A549 treated with Mapracorat at 1 μM for 4 hours (cell line): ENCODE measurements at places on chromosomes 1 and 21. TPM values are rescaled to one million over a fixed set of nuclear protein-coding genes. Genes with fewer than 3 reads are reported as not detected.

ARHGAP30 gene
- 0.06 to 0.14 TPM (median 0.07 TPM) in 5 replicates for total RNA-seq

RGL1 gene
- total RNA-seq, result 0.64 to 0.95 TPM (median 0.82 TPM) in 5 replicates

FAM78B gene
- total RNA-seq, result 0.19 to 0.35 TPM (median 0.24 TPM) in 5 replicates

TRNP1 gene
- 182 to 277 TPM (median 266 TPM) in 5 replicates for total RNA-seq

TSPAN2 gene
- 0.94 to 1.5 TPM (median 1.1 TPM) in 5 replicates for total RNA-seq

YTHDF2 gene
- 51.6 to 57.5 TPM (median 53.3 TPM) in 5 replicates for total RNA-seq

OTUD7B gene
- 9.3 to 14.0 TPM (median 12.3 TPM) in 5 replicates for total RNA-seq

NVL gene
- total RNA-seq, result 19.9 to 22.3 TPM (median 20.8 TPM) in 5 replicates

VANGL2 gene
- total RNA-seq, result 0.57 to 0.82 TPM (median 0.79 TPM) in 5 replicates

OR14K1 gene
- total RNA-seq, result not detected in 5 replicates

TMEM269 gene
- total RNA-seq, result 0.06 to 0.32 TPM (median 0.12 TPM) in 4 of 5 replicates, not detected in the other

VHLL gene
- total RNA-seq, result not detected in 5 replicates

AMY2A gene
- total RNA-seq, result not detected in 5 replicates

DYRK3 gene
- total RNA-seq, result 7.9 to 10.8 TPM (median 9.7 TPM) in 5 replicates
